Cerebellar cortex (tissue), 1 donor: ENCODE measurements at places on chromosomes 1 and 21.
A peak's percentile ranks its signal among the peaks of the same experiment; 100 is the strongest.

GRCh38 chr1:4512636-4513035, 141.8 kb upstream of the AJAP1 start:
- DNase-seq, result peak; percentile 7

DNA sequence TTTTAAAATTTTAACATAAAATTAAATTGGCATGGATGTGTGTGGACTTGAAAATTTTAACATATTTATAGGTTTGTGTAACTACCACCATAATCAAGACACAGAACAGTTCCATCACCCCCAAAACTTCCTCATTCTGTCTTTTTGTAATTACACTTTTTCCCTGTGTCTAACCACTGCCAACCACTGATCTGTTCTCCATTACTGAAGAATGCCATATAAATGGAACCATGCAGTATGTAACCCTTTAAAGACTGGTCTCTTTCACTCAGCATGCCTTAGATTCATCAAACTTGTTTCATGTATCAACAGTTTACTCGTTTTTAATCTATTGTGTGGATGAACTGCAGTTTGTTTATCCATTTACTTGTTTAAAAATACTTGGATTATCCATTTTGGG, 13.0 kb upstream of the AHCYL1 start:
- no peak for DNase-seq

DNA sequence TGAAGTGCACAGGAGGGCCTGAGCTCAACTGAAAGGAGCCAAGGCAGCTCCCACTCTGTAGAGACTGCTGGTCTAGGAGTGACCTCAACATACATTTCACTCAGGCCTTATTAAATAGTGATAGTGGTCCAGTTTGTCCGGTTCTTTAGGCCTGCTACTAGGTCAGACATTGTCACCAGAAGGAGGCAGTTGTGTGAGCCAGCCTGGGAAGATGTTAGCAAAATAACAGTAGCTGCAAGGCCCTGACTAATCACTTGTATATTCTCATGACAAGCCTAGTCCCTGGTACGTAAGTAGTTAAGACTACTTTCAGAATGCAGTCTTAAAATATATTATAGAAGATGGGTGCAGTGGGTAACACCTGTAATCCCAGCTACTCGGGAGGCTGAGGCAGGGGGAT, 264.0 kb upstream of the CAMK1G start:
- no peak for DNase-seq

GRCh38 chr1:84434801-84435549, 36.7 kb downstream of the DNASE2B start:
- DNase-seq, result no peak

- DNase-seq, result no peak
Observed at GRCh38 chr1:8182034-8182761, 135.7 kb upstream of the SLC45A1 start.

DNA sequence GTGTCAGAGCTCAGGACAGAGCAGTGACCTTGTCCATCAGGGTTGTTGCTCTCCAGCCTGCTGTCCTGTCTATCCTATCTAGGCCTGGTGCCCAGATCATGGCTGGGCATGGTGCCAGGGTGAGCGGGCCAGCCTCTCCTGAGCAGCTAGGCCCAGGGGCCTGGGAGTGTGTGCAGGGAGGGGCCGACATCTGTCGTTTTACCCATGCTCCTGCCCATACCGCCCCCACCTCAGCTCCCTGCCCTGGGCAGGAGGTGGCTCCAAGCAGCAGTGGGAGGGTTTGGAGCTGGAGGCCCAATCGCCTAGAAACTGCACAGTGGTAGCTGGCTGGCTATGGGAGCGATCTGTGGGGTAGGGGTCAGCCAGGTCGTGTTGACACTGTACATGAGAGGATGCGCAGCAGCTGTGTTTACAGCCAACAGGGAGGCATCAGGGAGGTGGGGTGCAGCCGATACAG, 6.5 kb downstream of the INSRR start:
- peak; percentile 82 for DNase-seq

GRCh38 chr1:8848663-8849386, 29.7 kb downstream of the ENO1 start:
- DNase-seq, result peak; percentile 93

DNA sequence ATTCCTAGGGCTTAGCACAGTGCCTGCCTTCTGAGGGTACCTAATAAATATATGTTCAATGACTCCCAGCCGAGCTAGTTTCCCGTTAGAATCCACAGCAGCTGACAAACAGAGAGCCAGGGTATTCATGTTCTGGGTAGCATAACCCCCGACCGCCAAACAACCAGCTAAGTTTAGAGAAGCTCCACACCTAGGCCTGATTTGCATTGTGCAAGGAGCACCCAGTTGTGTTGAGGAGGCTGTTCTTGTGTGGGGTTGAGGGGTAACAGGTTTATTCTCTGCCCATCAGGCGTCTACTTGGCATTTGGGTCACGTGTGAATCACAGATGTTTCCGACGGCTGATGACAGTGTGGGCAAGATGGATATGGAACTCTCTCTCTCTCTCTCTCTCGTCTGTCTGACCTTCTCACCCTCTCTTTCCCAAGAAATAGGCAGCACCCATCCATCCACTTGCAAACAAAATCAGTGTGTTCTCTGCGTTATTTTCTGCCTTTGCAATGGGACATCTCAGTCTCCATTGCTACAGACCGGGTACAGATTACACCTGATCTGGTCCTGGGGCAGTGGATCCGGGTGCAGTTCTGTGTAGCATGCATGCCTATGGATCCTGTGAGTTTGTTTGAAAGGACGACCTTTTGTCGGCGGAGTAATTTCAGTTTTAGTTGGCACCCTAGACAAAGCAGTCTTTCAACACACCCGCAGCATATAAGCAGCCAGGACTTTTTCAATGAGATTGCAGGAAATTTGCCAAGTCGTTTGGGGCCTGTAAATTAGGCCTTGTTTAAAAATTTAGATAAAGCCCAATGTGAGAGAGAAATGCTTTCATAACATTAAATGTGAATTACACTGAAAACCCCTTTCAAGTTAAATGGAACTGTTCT, 29.4 kb downstream of the KAZN start:
- peak; percentile 35 for DNase-seq

GRCh38 chr1:36457691-36458090, 6.5 kb downstream of the MRPS15 start:
- DNase-seq, result no peak

- DNase-seq, result no peak
Observed at GRCh38 chr1:160408864-160409263, 8.5 kb downstream of the VANGL2 start.

- DNase-seq, result no peak
Observed at GRCh38 chr1:91944087-91944486, 5.1 kb upstream of the BRDT start.

DNA sequence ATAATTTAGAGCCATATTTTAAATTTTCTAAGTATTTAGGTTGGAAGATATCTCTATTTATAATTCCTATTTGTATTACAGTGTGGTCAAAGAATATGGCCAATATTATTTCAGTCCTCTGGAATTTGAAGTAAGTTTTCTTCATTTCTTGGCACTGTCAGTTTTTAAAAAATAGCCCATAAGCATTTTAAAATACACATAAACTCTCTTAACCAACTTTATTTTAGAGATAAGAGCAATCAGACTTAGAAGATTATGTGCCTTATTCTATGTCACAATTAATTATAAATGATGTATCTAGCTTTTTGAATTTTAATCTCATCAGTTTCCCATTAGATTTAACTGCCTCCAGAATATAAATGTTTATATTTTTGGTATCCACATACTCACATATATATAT, 130.8 kb downstream of the USP25 start:
- DNase-seq, result no peak

DNA sequence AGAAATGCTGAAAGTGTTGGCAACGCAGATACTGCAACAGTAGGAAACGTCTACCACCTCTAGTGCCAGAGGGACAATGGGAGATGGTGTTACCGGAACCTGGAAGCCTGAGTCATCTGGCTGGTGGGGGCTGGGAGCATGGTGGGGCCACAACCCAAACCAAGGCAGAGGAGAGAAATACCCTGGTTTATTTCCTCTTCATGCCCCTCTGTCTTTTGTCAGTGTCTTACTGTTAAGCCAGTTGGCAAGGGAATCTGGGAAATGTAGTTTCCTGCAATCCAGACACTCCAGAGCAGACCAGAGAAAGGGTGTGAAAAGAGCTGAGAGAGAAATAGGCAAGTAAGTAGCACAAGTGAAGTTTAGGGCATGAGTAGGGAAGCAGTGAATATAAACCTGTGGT, 14.8 kb downstream of the DNTTIP2 start:
- no peak for DNase-seq

DNA sequence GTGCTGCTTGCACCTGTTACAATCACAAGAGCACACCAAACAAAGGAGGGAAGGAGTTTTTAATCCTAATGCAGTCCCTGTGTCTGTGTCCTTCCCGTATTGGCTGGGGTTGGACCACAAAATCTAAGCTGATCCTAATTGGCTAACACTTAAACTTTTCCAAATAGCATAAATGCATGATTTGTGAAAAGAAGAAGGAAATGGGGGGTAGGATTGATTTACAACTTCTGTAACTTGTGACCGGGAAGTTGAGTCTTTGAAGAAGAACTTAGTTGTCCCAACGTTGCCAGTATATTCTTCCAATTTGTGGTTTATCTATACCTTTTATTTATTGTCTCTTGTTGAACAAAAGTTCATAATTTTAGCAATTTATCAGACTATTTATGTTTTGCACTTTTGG, 11.8 kb upstream of the IPP start:
- no peak for DNase-seq

- DNase-seq, result no peak
Observed at GRCh38 chr1:210025870-210026269, 87.9 kb downstream of the SYT14 start.

- no peak for DNase-seq
Observed at GRCh38 chr1:156745881-156746280, 5.0 kb upstream of the MRPL24 start.

DNA sequence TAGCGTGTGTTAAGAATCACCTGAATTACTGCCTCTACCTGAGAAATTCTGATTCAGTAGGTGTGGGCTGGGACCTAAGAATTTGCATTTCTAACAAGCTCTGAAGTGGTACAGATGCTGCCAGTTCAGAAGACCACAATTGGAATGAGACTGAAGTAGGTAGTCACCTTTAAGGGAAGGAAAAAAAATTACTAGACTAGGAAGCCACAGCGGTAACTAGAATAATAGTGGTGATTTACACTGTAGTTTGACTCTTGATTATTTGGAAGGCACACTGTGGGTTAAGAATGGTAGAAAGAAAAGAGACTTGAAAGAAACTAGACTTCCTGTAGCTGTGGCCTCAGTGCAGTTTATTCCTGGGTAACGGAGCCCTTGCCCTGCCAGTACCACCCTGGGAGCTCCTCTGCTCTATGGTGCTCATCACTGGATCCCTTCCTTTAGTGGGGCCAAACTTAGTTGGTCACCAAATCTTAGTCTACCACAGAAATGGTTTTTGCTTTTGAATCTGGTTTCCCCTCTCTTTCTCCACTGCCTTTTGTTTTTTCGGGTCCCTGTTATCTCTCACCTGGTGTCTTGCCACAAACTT, 43.6 kb downstream of the ARID1A start:
- no peak for DNase-seq

DNA sequence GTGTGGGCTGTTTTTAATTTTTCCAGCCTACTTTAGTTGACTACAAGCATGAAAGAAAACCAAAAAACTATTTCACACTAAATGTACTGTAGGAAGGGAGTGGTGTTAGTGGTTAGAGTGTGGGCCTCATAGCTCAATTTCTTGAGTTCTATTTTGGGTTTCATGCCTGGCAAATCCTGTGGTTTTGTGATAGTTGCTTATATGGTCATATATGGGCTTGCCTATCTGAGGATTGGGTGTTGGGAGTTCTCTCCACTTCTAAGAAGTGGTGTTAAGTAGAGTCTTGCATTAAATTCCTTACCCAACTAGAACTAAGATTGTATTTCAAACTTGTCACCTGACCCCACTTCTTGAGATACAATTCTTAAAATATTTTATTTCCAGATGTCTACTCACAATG, 37.8 kb upstream of the COL11A1 start:
- no peak for DNase-seq

DNA sequence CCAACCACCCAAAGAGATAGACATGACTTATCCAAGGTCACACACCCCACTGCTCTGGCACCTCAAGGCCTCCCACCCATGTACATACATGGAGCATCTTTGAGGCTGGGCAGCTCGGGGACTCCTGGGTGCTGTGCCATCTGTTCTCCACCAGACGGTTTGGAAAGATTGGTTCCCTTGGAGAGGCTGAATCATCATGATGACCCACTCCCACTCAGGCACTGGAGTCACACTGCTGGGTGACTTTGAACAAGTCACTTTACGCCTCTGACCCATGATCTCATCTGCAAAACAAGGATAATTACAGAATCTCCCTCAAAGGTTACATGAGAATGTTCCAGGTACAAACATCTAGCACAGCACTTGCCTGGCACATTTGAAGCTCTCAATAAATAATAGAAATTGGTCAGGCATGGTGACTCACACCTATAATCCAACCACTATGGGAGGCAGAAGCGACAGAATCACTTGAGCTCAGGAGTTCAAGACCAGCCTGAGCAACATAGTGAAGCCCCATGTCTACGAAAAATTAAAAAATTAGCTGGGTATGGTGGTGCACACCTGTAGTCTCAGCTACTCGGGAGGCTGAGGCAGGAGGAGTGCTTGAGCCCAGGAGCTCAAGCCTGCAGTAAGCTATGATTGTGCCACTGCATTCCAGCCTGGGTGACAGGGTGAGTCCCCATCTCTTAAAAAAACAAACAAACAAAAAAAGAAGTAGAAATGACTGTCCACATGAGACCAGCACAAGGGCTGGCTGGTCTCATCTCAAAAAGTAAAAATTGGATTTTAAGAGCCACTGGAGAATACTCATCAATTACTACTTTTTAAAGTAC, 74.9 kb downstream of the RRAGC start:
- DNase-seq, result no peak

GRCh38 chr1:241857131-241857530, 9.1 kb downstream of the EXO1 start:
- no peak for DNase-seq

DNA sequence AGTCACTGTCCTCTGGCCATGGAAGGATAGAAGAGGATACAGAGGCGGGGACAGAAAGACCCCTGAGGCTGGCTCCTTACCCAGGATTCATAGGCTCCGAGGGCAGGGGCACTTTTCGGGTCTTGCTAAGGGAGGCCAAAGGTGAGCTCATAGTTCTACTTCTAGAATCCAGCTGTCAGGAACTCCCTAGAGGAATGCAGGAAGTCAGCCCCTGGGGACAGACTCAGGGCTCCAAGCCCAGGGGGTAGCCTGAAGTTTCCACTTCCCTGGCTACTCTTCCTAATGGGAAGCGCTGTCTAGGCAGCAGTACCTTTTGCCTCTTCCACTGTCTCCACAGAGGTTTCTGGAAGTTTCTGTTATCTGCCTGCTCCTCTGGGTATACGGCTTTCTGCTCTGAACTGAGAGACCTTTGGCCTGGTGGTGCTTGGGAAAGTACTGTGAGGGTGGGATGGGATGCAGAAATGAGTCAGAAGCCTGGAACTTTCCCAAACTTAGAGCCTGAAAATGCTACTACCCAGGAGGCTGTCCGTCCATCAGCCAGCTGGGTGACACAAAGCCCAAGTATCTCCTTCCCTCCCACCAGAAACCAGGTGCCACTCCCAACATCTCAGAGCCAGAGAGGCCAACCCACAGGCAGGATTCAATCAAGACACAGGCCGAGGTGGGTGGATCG, 3.6 kb downstream of the UBXN11 start:
- no peak for DNase-seq

- DNase-seq, result no peak
Observed at GRCh38 chr1:189752461-189752995, 725.1 kb downstream of the BRINP3 start.
